ENCODE measurements at places on chromosomes 12 and 14.

GRCh38 chr14:97164021-97164420 is 366.8 kb downstream of the VRK1 start:
- DNase-seq, result no peak

GRCh38 chr12:19647806-19648556 is 208.7 kb downstream of the AEBP2 start:
- no peak for DNase-seq

- no peak for DNase-seq
Observed at GRCh38 chr14:97850886-97851285, 1053.7 kb downstream of the VRK1 start.

DNA sequence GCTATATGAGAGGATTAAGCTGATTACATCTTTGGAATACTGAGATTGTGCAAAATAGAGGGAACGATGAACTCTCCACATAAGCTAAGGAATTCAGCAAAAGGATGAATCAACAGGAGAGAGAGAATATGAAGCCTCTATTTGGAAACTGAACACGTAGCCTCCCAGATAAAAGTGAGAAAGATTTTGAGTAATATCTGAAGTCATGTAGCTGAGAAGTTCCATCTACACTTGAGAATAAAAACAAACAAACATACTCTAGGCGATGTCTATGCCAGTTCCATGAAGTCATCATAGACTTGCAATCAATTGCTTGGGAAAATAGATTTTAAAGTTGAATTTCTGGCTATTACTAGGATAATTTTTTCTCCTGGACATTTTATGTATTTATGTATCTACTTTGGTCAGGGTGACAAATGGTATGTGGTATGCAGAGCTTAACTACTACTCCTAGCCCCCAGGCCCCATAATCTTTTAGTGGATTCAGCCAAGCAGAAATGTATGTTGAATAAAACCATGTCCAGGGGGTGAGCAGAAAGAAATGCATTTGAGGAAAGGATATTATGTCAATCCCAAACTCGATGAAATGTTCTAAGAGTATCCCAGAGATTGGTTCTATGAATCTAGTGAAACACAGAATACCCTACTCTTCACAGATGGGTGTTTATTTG is 627.4 kb downstream of the DIO2 start:
- no peak for DNase-seq

DNA sequence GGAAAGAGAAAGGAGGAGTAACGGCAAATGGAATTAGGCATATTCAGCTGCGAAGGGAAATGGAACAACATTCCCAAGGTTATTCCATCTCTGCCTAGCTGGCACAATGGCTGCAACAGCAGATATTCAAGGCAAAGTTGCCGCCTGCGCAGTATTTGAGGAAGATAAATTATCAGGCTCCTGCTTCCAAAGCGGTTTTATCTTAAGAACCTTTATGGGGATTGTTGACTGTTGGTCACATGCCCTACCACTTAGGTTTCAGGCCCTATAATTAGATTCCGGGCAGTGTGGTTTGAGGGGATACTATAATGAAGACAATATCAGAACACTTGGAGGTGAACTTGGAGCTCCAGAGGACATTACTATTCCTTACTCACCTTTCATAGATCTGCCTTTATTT is 99.7 kb downstream of the FGD4 start:
- DNase-seq, result no peak

DNA sequence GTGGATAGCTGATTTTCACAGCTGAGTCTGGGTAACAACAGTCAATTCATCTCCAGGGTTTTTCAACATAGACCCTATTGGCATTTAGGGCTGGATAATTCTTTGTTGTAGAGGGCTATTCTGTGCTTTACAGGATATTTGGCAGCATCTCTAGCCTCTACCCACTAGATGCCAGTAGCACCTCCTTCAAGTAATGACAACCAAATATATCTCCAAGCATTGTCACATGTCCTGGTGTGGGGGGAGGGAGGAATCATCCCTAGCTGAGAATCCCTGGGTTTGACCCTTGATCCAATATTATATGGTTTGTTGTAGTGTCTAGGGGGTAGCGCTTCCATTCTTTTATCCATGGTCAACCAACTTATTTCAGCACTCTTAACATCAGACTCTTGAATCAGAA is 157.2 kb downstream of the ANO4 start:
- no peak for DNase-seq

DNA sequence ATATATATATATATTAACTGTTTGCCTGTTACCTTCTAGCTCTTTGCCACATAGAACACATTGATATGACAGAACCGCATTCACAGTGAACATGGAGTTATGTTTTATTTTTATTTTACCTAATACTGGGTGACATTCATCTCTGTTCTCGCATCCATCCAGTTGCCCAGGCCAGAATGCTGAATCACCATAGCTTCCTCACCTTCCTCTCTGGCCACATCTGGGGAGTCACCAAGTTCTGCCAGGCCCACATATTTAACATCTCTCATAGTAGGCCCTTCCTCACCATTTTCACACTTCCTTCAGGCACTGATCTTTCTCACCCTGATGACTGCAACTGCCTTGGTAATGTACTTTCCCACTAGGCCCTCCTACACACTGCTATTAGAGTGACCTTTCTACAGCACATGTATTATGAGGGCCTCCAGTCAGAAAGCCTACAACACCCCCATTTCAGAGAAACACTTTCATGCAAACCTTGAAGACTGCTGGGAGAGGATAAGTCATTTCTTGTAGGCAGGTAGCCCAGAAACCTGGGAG is 106.8 kb downstream of the LGR5 start:
- DNase-seq, result no peak

- DNase-seq, result no peak
Observed at GRCh38 chr14:64118892-64119291, 175.3 kb downstream of the ESR2 start.

DNA sequence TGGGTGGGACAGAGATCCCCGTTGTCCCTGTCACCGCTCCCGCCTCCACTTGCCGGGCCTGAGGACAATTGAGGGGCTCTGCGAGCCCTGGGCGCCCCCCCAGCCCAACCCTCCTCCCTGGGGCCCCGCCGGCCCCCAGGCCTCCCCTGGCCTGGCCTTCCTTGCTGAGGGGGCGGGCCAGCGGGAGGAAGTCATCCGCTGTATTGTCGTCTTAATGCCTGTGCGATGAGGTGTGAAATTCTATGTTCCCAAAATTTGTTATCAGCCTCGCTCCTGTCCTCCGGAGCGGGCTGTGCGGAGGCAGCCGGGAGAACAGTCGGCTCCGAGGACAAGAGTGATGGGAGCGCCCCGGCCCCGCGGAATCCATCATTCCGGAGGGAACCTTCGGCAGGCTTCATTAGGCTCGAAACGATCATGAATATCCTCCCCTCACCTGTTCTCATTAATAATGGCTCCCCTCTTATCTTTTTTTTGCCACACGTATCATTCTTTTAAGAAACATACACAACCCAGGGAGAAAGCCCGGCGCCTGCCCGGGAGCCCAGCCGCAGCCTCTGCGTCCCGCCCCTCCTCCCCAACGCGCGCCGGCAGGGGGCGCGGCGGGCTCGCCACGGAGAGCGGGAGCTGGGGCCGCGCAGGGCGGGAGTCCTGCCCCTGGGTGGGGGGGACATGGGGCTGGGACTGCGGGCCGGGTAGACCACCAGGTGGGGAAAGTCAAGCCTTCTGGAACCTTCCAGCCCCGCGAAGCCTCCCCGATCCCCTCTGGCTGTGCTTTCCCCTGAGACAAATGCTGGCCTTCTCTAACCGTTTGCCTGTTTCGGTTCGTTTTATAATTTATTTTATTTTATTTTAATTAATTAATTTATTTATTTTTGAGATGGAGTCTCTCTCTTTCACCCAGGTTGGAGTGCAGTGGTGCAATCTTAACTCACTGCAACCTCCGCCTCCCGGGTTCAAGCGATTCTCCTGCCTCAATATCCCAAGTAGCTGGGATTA is 17.1 kb upstream of the DLK1 start:
- no peak for DNase-seq

DNA sequence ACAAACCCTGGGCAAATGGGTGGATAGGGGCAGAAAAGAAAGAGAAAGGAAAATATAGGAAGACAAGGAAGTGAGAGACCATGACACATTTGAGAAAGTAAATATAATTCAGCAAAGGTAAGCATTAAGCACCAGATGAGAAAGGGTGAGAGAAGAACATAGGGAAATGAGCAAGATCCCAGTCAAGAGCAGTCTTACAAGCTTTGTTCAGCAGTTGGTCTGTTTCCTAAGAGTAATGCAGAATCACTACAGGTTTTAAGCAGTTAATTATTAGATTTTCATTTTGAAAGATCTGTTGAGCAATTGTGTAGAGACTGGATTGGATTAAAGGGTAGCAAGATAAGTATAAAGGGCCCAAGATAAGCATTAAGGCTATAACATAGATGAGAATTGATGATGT is 146.3 kb downstream of the PLCZ1 start:
- DNase-seq, result no peak

GRCh38 chr12:51694146-51694545 is 103.1 kb downstream of the SCN8A start:
- no peak for DNase-seq

GRCh38 chr12:60630796-60631195 is 1035.0 kb downstream of the SLC16A7 start:
- no peak for DNase-seq

GRCh38 chr12:3017281-3017680 is 58.1 kb downstream of the TEAD4 start:
- DNase-seq, result no peak

GRCh38 chr14:75863221-75863620 is 118.6 kb downstream of the TGFB3 start:
- no peak for DNase-seq

GRCh38 chr12:99002731-99003130 is 357.6 kb downstream of the APAF1 start:
- no peak for DNase-seq

- DNase-seq, result no peak
Observed at GRCh38 chr12:15729097-15729496, 60.1 kb downstream of the EPS8 start.

DNA sequence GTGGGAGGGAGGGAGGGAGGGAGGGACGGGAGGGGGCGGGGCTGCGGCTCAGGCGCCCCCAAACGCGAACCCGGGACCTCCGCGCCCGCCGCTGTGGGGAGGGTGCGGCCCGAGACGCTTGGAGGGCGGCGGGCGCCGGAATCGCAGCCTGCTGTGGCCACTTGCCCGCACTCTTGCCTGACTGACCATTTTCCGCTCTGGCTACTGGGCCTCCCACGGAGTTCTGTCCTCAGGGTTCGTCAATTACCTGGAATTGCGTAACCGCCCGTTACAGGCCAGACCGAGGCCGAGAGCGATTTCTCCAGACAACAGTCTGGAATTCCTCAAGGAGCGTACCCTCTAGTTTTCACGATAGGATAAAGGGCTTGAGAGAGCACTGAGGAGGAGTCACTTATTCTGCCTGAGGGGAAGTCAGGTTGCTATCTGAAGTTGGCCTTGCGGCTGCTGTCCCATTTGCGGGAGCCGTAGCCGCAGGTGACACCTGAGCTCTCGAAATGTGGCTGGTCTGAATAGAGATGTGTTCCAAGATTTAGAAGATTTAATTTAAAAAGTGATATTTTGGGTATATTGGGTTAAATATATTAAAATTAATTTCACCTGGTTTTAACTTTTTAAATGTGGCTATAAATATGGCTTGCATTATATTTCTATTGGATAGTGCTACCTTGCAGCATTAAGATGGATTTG is 446 bp upstream of the ZNF641 start:
- no peak for DNase-seq

- DNase-seq, result no peak
Observed at GRCh38 chr14:104938960-104939359, 14.3 kb downstream of the PLD4 start.

DNA sequence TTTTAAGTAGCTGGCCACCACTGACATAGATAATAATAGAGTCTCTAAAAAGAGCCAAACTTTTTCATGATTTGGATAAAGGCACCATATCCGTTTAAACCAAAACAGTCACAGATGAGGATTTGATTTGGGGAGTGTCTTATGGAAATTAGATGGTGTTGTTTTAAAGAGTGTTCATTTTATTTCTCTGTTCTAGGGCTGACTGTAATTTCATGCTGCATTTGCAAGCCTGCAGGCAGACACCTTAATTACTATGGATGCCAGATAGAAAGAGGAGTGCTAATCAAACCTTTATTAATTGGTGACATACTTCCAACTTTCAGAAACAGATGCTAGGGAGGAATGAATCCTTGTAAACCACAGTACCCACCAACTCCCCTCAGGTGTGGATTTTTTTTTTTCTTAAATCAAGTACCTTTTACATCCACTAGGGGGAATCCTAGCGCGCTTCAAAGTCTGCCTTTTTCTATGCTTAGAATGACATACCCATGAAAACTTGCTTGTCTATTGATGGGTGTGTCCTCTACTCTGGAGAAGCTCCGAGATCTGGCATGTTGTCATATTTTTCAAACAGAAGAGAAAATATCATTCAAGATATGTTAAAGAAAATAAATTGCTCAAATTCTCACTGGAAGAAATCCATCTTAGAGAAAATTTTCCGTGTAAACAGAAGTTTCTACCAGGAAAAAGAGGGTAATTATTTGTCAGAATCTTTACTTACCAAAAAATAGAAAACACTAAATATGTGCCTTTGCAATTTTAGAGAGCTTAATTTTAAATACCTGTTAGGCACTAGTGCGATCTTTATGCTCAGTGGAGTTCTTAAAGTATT is 14.2 kb upstream of the PLXNC1 start:
- peak; percentile 54 for DNase-seq

GRCh38 chr12:100463661-100464060 is 10.0 kb upstream of the NR1H4 start:
- DNase-seq, result no peak

DNA sequence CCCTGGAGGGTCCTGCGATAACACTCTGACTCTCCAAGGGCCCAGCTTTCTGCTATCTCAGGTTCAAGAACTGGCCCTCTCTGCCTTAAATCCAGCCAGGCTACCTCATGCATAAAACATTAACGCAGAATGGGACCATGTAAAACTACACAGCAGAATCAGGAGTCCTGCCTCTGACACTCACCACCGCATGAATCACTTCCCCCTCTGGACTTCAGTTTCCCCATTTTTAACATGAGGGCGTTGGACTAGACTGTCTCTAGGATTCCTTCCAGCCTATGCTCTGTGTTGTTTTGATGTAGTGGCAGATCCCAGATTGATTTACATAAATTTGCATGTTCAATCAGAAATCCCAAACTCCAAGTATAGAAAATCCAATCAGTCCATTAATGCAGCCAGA is 3.3 kb downstream of the NCKAP5L start:
- no peak for DNase-seq

DNA sequence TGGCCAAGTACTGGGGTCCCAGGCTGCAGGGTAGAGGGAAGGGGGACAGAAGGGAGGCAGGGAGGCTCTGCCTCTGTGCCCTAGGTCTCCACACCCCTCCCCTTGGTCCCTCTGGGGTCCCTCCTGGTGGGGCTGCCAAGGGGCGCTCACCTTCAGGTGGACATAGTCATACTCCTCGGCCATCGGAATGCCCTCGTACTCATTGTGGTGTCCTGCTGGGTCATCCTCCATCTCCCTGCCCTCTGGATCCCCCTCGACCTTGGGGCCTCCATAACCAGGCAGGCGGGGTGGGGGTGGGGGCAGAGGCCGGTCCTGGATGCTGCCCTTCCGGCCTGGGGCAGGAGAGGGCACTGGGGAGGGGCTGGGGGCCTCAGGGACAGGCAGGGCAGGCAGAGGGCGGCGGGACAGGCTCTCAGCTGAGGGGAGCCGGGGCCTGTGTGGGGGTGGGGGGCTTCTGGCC is 5.8 kb downstream of the EFS start:
- no peak for DNase-seq

- no peak for DNase-seq
Observed at GRCh38 chr14:53391156-53391555, 238.0 kb upstream of the DDHD1 start.

Data from CD4-positive, alpha-beta T cell treated with Interleukin-15 for 4 hours (primary cell).